ENCODE measurements at places on chromosomes 1 and 21.

GRCh38 chr1:245336149-245336983, 181.6 kb downstream of the KIF26B start:
- DNase-seq: no peak

DNA sequence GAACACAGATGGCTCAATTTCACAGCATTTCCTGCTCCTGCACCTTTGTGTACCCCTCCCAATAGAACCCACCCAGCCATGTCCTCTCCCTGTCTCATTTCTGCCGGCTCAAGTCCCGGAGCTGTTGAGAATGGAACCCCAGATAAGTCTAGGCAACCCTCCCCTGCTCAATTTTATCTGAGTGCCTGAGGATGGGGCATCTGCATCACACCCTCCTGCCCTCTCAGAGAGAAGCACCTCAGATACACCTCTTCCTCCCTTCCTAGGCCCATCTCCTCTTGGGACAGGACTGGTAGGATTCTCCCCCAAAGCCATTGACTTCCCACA, 1.1 kb downstream of the KIF21B start:
- no peak for DNase-seq

DNA sequence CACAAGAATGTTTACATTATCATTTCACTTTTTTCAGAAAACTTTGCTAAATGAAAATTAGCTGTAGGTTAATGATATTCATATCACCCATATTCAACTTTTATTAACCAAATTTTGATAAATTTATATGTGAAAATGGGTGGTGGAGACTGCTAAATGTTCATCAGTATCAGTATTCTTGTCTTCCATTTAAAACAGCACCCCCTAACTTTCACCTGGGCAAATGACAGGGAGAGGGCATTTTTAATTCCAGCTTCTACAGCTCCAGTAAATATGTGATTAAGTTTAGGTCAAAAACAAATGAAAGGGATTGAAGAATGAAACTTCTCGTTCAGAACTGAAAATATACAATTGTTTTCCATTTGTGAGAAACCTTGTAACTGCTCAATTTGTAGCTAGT, 722.2 kb downstream of the KCNT2 start:
- DNase-seq: no peak

DNA sequence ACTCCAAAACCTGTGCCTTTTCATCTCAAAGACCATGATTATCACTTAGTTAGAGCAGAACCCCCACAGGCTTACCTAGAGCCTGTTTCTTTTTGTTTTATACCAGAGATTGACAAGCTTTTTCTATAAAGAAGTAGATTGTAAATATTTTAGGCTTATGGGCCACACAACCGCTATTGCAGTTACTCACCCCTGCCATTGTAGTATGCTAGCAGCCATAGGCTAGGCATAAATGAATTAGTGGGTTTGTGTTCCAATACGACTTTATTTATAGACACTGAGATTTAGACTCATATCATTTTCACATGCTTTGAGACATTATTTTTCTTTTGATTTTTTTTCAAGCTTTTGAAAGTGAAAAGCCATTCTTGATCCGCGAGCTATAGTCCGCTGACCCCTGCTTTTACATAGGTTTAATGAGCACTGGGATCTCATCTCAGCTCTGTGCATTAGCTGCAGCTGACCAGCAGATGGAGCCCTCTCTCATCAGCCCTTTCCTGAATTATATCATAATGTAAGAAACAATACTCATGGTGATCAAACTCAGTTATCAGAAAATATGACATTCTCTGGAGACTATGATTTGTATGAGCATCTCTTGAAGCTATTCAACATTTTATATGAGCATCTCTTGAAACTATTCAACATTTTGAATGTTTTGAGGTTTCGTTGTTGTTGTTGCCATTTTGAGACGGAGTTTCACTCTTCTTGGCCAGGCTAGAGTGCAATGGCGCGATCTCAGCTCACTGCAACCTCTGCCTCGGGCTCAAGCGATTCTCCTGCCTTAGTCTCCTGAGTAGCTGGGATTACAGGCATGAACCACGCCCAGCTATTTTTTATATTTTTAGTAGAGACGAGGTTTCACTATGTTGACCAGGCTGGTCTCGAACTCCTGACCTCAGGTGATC, 111.9 kb upstream of the L1TD1 start:
- peak; percentile 30 for DNase-seq

- no peak for DNase-seq
These were observed 365.8 kb upstream of the DPYD start for GRCh38 chr1:98286656-98287055.

DNA sequence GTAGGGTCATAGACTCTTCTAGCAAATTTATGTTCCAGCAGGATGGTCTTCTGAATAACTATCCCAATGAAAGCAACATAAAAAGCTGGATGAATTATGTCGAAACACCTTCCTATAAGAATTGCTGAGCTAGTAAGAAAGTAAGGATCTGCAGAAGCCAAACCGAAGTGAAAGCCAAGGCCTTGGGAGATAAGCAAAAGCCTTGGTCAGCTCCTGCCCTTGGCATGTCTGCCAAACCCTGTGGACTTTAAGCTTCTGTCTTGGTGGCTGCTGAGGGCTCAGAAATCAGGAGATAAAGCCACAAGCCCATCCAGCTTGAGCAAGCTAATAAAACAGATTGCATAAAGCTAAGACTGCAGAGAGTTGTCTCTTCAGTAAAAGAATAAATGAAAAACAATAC, 81.2 kb upstream of the KCND3 start:
- DNase-seq: no peak

- no peak for DNase-seq
These were observed 18.9 kb downstream of the DBT start for GRCh38 chr1:100230765-100231164.

GRCh38 chr1:209428241-209428921, 155.1 kb upstream of the CAMK1G start:
- no peak for DNase-seq

- no peak for DNase-seq
These were observed 557.5 kb upstream of the PTBP2 start for GRCh38 chr1:96164053-96164452.
